ENCODE measurements at places on chromosomes 7 and 10. TPM values are rescaled to one million over a fixed set of nuclear protein-coding genes. Genes with fewer than 3 reads are reported as not detected.

GRCh38 chr7:88279323-88279722 lies 27.4 kb downstream of the STEAP4 start:
- no peak for DNase-seq

GRCh38 chr10:49061667-49062066 lies 53.7 kb downstream of the VSTM4 start:
- no peak for DNase-seq

DNA sequence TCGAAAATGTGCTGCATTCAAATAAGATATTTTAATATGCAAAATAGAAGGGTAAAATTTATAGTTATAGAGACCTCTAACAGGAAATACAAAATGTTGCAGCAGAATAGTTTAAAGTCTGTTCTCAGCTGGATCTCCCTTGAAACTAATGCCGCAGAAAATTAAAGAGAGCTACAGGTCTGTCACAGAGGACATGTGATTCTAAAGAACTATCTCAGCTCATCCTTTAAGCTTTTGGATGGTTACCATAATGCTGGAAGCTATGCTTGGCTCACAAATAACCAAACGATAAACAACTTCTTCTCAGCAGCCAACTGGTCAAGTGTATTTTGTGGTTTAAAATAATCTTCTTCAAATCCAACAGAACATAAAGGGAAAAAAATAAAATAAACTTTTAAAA lies 353.0 kb downstream of the PARD3 start:
- no peak for DNase-seq

- peak; percentile 24 for DNase-seq
Observed at GRCh38 chr7:157689269-157690057, 352.7 kb downstream of the DNAJB6 start.

- no peak for DNase-seq
Observed at GRCh38 chr10:98449287-98449686, 2.6 kb upstream of the HPS1 start.

DNA sequence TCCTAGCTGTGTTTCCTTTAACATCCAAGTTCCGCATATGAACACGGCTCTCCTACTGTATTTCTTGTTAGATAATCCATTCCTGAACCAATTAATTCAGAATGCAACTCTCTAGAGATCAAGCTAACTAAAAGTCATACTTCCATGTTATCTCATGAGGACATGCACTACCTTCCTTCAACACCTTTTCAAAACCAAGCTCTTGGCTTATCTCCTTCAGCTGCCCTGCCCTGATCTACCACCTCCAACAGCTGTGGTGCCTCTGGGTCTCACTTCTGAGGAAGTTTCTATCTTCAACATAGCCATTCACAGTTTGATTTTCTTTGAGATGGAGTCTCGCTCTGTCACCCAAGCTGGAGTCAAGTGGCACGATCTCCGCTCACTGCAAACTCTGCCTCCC lies 109.5 kb downstream of the IDE start:
- no peak for DNase-seq

DNA sequence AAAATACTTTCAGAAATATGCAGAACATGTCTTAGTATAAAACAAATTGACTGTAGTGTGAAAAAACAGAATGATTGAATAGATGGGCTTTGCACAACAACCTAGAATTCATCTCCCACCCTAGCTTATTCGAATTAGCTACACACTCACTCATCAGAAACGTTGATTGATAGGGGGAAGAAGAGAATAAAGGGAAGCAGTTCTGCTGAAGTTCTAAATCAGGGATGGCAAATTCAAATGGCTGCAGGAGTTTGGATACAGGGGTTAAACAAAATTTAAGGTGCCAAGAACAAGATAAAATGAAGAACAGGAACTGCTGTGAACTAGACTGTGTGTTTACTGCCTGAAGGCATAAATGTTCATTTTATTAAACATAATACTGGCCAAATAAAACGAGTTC lies 9.0 kb downstream of the CD36 start:
- no peak for DNase-seq

- no peak for DNase-seq
Observed at GRCh38 chr7:55127622-55128081, 108.8 kb downstream of the EGFR start.

- no peak for DNase-seq
Observed at GRCh38 chr10:24858288-24859270, 93.8 kb downstream of the PRTFDC1 start.

GRCh38 chr10:73785721-73786511 lies 510 bp downstream of the ZSWIM8 start:
- peak; percentile 66 for DNase-seq

DNA sequence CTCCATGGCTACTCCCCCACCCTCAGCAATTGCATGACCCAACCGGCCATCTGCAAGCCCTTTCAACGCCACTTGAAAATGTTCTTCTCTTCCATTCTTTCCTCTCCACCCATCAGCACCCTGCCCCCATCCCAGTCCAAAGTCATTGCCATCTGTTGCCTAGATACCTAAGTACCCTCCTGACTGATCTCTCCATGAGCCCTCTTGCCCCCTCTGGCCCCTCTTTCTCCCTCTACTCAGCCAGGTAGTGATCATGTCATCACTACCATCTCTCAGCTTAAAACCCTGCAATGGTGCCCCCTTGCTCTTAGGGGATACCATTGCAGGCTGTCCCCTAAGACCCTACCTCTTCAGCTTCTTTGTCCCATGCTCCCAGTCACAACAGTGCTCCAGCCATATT lies 30.5 kb upstream of the BTRC start:
- no peak for DNase-seq

GRCh38 chr10:64385355-64385754 lies 864.2 kb downstream of the REEP3 start:
- no peak for DNase-seq

DNA sequence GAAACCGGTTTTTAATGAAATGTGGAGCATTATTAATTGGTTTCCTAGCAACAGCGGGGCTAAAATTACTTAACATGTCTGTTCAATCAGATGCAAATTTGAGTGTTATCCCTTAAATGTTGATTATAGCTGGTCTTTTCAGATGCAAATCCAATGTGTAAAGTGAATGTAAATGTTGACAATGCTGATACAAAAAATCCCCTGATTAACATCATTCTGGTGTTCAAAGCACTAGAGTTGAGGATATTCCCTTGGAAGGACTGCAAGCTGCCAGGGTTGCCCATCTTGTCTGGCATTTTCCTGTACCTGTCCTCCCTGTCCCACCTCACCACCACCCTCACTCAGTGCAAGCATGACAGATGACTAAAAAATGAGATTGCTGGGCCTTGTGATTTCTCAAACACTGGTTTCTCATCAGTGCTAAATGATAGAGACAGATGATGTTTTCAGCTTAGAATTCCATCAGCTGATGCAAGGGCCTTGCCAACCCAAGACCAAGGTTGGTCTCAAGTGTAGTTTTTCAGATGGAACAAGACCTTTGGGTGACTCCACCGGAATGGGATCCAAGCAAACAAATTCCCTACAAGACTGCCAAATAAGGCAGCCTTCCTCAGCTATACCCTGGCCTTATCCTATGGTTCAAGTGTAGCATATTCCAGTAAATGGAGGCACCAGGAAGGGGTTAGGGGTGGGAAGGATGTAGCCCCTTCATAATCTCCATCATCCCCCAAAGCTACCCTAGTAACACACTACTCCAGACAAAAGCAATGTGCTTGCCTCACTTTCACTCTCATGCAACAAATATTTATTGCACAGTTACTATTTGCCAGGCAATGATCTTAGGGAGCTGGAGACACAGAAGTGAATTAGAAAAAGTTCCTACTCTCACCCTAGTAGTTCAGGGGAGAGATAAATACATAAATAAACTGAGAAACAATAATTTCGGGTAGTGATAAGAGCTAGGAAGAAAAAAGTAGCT lies 54.9 kb downstream of the JAZF1 start:
- no peak for DNase-seq

DNA sequence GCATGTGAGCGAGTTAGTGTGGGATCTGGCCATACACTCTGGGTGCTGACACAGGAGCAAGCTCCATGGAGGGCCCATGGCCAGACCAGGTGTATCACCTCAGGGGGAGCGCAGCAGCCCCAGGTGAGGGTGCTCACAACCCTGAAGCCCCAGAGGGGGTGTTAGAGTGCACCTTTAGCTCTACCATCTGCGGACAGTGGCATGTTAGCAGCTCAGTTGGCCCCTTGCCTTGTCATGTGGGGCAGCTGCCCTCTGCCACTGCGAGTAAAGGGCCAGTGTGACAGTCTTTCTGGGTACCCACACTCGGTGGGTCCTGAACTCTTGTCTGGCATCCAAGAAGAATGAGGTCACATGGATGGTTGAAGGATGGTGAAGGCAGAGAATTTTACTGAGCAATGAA lies 600.2 kb downstream of the SORCS3 start:
- DNase-seq: no peak

GRCh38 chr10:44952779-44953231 lies 6.8 kb upstream of the RASSF4 start:
- peak; percentile 26 for DNase-seq

DNA sequence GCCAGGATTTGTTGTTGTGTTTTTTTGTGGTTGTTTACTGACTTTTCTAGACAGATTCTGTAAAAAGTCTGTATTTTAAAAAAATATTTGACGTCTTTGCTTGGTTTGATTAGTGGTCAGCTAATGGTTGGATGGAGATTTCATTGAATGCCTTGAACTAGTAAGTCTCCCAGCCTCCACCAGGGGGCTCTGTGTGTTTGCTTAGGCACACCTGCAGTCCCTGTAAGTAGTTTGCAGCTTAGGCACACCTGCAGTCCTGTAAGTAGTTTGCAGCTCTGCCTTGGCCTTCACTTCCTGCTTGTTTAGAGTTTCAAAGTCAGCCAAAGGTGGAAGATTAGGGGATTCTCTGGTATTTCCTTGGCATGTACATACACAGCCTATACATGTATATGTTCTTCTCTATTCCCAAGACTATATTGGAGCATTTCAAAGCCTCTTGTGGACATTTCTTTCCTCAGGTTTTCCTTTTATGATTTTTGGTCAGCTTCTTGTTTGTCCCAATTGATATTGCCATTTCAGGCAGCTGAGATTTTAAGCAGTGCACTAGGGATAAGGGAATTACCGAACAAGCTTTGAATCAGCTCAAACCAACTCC lies 101.6 kb downstream of the CCSER2 start:
- peak; percentile 56 for DNase-seq

DNA sequence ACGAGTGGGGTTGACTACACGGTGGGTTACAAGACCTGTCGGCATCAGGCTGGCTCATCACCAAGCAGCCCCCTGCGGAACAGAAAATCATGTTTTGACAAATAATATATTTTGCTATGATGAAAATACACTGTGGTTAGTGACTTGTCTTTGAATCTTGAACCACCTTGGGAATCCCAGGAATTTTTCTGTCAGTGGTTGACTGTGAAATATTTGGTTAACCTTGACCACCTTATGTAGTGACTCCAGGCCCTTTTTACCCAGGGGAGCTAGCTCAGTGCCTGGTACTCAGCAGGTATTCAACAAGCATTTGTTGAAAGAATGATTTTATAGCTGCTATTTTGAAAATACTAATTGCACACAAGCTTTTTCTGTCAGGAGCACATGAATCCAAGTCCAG lies 406.0 kb downstream of the PHF14 start:
- no peak for DNase-seq

DNA sequence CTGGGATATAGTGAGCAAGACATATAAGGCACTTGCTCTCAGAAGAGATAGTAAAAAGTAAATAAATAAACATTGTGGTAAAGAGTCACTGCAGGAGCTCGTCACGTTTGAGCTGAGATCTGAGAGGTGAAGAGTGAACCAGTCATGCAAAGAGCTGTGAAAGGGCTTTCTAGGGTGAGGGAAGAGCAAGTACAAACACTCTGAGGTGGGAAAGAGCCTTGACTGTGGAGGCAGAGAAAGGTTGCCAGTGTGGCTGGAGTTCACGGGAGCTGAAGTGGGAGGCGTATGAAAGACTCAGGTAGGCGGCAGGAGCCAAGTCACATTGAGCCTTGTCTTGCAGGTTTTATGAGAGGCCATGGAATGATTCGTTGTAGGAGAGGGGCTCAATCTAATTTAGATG lies 141.0 kb downstream of the C1GALT1 start:
- DNase-seq: no peak

- DNase-seq: peak; percentile 92
Observed at GRCh38 chr10:133308421-133309099, at the start of the genes TUBGCP2 and ZNF511. TSS of gene TUBGCP2 (minus strand) at chr10:133308872. CDS start at chr10:133302941, 5,931 bp downstream. TSS of gene ZNF511 (plus strand) at chr10:133308914. CDS start at chr10:133308944, 30 bp downstream.

- peak; percentile 76 for DNase-seq
Observed at GRCh38 chr7:99693427-99694200, 13.8 kb upstream of the CYP3A5 start.

DNA sequence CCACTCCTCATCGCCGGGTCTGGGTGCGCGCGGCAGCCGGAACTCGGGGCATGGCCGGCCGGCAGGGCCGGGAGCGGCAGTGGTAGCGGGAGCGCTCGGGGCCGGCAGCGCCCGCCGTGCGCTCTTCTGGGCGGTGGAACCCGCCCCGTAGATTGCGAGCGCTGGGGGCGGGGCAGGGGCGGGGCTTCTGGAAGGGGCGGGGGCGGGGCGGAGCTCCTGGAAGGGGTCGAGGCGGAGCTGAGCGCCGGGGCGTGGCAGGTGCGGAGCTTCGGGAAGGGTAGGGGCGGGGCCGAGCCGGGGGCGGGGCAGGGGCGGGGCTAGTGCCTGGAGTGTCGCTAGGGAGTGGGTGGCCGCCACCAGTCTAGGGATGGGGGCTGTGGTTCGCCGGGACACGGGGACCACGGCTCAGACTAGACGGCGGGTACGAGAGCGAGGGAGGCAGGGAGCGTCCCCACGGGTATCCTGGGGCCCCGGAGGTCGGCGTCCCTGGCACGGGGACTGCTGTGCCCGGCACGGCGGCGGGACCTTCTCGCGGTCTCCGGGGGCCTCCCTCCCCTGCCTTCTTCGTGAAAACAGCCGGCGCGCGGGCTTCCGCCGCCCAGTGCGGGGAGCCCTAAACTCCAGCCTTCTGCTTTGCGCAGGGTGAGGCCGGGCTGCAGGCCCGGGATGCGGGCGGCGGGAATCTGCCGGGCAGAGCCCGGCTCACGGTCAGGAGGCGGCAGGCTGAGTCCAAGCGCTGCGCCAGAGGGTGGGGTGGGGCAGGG lies at the start of gene STK32C:
Gene STK32C, minus strand, starts transcription at position 128 of the 764 bp plus-strand sequence. Its CDS starts 117 bp downstream, at position 11.
- peak; percentile 86 for DNase-seq

DNA sequence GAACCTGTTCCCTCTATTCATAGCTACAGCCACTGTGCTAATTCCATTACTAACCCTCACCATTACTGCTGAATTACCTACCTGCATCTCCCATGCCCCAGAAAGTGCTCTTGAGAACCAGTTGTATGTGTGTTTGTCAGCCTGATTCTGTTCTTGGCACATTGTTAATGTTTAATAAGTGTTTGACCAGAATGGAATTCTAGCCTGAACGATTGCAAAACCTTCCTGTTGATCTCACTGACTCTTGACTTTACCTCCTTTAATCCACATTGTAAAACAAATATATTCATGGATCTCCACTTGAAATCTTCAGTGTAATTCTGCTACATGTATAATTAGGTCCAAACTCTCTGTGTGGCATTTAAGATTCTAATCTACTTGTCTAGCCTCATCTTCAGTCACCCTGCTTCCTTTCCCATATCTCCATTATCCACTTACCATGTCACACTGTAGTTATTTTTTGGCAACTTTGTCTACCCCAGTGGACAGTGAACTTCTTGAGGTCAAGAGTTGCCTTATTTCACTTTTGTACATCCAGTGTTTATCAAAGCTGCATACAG lies 4.9 kb downstream of the ZNF277 start:
- no peak for DNase-seq

- DNase-seq: no peak
Observed at GRCh38 chr7:21675255-21675654, 132.4 kb downstream of the DNAH11 start.

- no peak for DNase-seq
Observed at GRCh38 chr7:7157177-7157886, 25.0 kb upstream of the C1GALT1 start.

- no peak for DNase-seq
Observed at GRCh38 chr7:29044554-29044953, 86.4 kb upstream of the TRIL start.

Gene NPY
- total RNA-seq: not detected

Gene SEMA3A
- total RNA-seq: 0.58 TPM

Gene NKX2-3
- 0.08 TPM for total RNA-seq

Gene SEC23IP
- total RNA-seq: 24.0 TPM

Gene MRLN
- total RNA-seq: not detected

Gene NKX1-2
- 0.05 TPM for total RNA-seq

Gene CDH23
- total RNA-seq: 20.9 TPM

Data from left lobe of liver (tissue), 2 donors.